Activated naive CD8-positive, alpha-beta T cell treated with anti-CD3 and anti-CD28 coated beads for 36 hours (primary cell): ENCODE measurements at places on chromosomes 11 and 22.

DNA sequence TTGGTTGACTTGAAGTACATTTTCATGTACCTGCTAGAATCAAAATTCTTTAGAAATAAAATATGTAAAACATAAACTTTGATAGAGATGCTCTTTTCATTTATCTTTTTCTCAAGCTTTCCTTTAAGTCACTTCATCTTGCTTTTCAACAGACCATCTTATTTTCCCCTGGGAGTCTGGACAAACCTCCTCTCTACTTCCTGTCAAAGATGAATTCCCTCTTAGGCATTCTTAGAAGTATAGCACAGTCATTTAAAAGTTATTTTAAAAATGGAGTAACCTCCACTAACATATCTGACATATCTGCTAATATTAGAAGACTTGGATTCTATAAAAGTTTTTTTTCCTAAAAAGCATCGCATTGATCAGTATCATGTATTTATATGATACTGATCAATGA, 84.8 kb upstream of the PAX6 start:
- no peaks in the 10 kb centered on the region for H3K4me1 ChIP-seq
- H3K27me3 ChIP-seq, result peaks cover 7% of the 10 kb centered on the region
- DNase-seq, result no peak
- H3K36me3 ChIP-seq, result no peaks in the 10 kb centered on the region
- no peak overlapping the region for H3K27ac ChIP-seq
- H3K4me3 ChIP-seq, result no peak overlapping the region

DNA sequence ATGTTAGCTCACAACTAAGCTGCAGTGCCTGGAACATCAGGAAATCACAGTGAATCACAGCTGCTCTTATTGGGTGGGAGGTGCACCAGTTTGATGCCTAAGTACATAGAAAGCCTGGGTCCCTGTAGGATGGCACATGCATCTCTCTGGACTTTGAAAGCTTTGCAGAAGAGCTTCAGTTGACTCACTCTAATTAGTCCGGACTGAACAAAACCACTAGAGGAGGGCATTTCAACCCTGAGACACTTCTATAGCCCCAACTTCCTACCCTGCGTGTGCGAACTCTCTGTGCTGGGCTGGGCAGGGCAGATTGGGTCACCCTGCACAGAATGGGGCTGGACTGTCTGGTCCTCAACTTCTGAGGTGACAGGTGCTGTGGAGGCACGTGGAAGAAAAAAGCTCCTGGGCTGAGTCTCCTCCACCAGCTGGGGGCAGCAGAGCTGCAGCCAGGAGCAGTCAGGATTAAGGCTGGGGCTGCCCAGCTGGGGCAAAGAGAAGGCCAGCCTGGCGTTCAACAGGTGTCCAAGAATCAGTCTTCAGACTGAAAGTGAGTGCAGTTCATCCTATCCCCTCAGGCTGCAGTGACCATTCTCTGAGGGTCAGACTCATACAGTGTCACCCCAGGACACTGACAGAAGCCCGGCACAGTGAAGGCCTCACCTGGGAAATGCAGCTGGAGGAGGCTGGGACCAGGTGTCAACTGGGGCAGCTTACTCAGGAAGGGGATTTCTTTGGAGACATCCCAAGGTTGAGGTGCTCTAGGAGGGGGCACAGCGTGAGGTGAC, 22.1 kb downstream of the GGTLC2 start:
- H3K4me3 ChIP-seq, result no peak overlapping the region
- H3K27ac ChIP-seq, result no peak overlapping the region
- no peaks in the 10 kb centered on the region for H3K27me3 ChIP-seq

DNA sequence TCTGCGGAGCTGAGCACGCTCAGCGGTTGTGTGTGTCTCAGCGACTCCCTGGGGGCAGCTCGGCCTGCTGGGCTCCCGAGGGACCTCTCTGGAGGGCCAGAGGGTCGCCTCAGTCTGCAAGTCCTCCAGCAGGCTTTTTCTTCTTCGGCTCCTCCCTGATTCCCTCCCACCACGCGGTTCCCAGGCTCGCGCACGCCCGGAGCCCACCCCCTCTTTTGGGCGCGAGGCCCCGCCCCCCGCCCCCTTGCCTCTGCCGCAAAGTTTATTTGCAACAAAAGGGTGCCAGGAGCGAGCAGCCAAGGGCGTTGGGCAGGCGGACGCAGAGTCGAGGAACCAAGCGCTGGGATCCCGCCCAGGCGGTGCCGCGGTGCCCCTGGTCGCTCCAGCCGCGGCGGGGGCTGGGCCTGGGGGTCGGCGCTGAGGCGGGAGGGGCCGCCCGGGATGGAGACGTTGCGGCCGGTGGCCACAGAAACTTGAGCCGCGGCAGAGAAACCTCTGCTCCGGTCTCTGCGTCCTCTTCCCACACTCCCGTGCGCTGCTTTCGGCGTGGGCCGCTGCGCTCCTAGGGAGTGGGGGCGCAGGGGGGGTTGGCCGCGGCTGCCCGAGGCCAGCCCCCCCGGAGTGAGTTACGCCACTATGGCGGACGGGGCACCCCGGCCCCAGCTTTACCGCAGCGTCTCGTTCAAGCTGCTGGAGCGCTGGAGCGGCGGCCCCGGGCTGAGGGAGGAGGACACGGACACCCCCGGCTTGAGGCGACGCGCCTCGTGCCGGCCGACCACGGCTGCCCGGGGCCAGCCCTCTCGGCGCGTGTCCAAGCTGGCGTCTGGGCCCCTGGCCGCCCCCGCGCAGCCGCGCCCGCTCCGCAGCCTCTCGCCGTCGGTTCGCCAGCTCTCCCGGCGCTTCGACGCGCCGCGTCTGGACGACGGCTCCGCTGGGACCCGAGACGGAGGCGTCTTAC, at the start of gene ARHGEF17:
Gene ARHGEF17 (plus strand): TSS at position 274 of the 958 bp plus-strand sequence. CDS start 363 bp downstream, at position 637.
- H3K4me1 ChIP-seq, result peaks cover 10% of the 10 kb centered on the region
- H3K36me3 ChIP-seq, result no peaks in the 10 kb centered on the region
- peak within 1 kb of the TSS; percentile 88 for H3K4me3 ChIP-seq

DNA sequence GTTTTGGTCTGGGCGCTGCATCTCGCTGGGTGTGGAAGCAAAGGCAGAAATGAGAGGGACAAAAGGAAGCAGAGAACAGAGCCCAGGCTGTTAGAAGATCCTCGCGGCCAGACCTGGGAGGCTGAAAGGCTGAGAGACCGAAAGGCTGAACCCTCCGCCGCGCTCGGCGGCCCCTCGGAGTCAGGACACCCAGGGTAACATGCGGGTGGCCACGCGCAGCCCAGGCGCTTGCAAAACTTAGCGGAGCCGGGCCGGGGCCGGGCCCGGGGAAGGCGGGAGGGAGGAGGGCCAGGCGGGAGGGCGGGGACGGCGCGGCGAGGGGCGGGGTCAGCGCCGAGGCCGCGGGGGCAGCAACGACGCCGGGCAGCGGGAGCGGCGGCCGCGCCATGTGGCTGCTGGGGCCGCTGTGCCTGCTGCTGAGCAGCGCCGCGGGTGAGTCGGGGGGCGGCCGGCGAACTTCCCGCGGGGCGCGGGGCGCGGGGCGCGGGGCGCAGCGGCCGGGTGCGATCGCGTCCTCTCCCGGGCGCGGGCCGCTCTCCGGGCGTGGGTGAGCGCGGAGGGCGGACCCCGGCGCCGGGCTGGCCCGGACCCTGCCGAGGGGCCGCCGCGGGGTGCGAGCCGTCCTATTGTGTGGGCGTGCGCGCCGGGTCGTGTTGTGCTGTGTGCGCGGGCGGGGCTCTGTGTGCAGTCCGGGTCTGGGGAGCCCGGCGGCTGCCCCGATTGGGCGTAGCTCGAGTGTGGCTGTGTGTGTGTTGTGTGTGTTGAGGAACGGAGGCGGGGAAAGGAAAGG, at the start of gene LDLRAD3:
Gene LDLRAD3 (plus strand): TSS at position 350 of the 790 bp plus-strand sequence. CDS start 37 bp downstream, at position 387.
- no peaks in the 10 kb centered on the region for H3K36me3 ChIP-seq
- peaks cover 62% of the 10 kb centered on the region for H3K27me3 ChIP-seq
- H3K27ac ChIP-seq, result no peak within 1 kb of the TSS
- peaks cover 3% of the 10 kb centered on the region for H3K4me1 ChIP-seq

DNA sequence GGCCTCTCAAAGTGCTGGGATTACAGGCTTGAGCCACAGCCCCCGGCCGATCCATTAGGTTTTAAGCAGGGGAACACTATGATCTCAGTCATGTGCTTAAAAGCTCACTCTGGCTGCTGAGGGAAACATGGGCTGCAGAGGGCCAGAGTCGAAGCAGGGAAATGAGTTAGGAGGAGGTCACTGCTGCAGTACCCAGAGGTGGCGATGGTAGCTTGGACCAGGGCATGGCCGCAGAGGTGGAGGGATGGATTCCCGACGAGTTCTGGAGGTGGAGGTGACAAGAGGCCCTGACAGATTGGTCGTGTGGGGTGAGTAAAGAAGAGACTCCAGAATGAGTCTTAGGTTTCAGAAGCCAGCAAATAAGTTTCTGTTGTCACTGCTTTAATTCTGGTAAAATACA, 54.4 kb upstream of the INCENP start:
- no peak overlapping the region for H3K4me3 ChIP-seq
- no peaks in the 10 kb centered on the region for H3K36me3 ChIP-seq
- no peak for DNase-seq
- no peak overlapping the region for H3K27ac ChIP-seq
- no peaks in the 10 kb centered on the region for H3K4me1 ChIP-seq

GRCh38 chr11:42225664-42226063, 766.2 kb upstream of the LRRC4C start:
- no peak for DNase-seq
- H3K4me3 ChIP-seq, result no peak overlapping the region
- no peaks in the 10 kb centered on the region for H3K27me3 ChIP-seq
- no peaks in the 10 kb centered on the region for H3K4me1 ChIP-seq

GRCh38 chr22:17893900-17894535, 119.7 kb upstream of the BID start:
- no peak overlapping the region for H3K27ac ChIP-seq
- peaks cover 11% of the 10 kb centered on the region for H3K36me3 ChIP-seq
- no peak overlapping the region for H3K4me3 ChIP-seq
- peaks cover 2% of the 10 kb centered on the region for H3K4me1 ChIP-seq
- H3K27me3 ChIP-seq, result no peaks in the 10 kb centered on the region

DNA sequence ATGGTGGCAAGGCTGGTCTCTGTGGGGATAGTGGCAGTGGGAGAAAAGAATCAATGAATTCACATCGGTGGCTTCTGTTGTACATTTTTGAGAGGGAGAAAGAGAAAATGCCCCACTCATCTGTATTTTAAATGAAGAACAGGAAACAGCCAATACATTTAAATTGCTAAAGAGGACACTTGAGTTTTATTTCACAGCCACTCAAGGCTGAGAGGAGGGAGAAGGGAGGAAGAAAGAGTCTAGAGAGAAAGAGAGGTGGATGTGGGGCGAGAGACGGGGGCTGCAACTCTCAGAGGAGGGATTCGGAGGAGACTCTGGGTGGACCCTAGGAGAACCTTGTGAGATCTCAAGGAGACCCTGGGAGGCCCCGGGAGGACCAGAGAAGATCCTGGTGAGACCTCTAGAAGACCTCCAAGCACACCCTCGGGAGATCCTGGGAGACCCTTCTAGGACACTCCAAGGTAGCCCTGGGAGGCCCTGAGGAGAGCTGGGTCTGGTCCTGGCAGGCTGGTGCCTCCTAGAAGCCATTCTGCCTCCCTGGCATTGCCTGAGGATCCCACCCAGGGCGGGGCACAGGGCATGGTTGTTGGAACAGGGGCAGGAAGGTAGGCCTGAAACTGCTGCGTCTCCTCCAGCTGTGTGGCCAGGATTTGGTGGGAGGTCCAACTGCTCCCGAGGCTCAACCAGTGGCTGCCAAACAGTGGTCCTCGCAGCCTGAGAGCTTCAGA, 91.0 kb upstream of the SHISAL1 start:
- H3K36me3 ChIP-seq, result no peaks in the 10 kb centered on the region
- H3K4me3 ChIP-seq, result no peak overlapping the region
- no peaks in the 10 kb centered on the region for H3K4me1 ChIP-seq

DNA sequence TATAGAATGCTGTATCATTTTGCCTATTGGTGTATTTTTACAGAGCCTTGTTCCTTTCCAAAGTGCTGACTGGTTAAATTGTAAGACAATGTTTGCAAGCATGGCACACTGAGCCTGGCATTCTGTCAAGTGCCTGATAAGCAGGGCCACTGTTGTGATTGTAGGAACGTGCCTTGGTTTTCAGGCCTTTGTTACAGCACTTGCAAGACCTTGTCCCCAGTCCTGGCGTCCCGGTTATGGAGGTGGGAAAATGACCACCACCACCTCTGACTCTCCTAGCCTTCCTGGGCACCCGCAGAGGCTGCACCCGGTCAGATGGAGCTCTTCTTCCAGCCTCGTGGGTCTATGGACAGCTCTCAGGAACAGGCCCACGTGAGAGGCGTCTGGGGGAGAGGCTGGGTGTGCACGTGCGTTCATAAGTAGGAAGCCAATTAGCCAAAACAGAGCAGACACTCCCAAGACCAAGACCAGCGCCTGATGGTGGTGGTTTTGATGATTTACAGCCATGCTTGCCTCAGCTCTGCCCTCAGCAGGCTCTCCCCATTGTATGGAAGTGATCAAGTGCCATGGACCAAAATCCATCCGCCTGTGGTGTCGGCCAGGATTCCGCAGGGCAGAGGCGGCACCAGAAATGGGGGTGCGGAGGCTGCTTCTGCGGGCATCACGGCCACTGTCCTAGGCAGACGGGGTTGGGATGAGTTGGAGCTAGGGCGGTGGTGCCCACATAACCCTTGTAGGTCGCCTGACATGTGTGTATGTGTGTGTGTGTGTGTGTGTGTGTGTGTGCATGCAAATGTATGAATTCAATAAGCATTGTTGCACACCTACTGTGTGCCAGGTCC, 89.8 kb downstream of the RTL6 start:
- H3K4me3 ChIP-seq, result no peak overlapping the region
- H3K4me1 ChIP-seq, result no peaks in the 10 kb centered on the region
- no peaks in the 10 kb centered on the region for H3K27me3 ChIP-seq
- no peak overlapping the region for H3K27ac ChIP-seq
- no peaks in the 10 kb centered on the region for H3K36me3 ChIP-seq
